Right ventricle myocardium superior (tissue), 1 donor: ENCODE measurements at places on chromosomes 11 and 22. TPM values are rescaled to one million over a fixed set of nuclear protein-coding genes. Genes with fewer than 3 reads are reported as not detected.

GRCh38 chr11:56886455-56886854, 102.3 kb upstream of the OR5AK2 start:
- no peak for DNase-seq

Gene CCDC88B
- total RNA-seq, result 7.7 TPM

Gene MISFA
- total RNA-seq, result 13.3 TPM

Gene ARHGAP1
- total RNA-seq, result 60.9 TPM

DNA sequence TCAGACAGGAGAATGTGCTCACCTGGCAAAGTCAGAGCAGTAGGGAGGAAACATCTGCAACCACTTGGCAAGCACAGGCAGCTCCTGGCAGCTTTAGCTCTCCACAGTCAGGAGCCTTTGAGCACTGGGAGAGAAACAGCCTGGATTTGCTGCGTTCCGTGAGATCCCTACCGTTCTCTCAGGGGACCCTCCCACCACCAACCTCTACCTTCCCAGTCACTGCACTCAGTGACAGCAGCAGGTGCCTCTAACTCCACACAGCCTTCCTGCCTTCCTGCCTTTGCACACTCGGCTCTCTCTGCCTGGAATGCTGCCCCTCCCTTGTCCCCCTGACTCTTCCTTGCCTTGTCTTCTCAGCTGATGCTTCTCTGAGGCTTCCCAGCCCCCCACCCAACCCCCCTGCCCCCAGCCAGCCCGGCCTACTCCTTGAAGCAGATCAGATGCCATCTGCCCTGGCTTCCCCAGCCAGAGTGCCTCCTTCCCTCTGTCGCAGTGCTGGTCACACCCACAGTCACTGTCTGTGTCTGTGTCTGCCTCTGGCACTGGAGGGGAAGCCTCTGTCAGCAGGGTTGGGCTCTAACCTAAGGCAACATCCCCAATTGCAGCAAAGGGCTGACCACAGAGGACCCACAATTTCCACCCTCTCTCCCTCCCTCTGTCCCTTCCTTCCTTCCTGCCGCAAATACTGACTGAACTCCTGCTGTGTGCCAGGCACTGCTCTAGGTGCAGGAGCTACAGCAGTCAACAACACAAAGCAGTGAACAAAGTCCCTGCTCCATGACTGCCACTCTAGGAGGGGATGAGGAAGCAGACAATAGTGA, 14.9 kb upstream of the TSKU start:
- DNase-seq, result peak; percentile 79

- no peak for DNase-seq
Measured at GRCh38 chr22:40919446-40919845, 31.7 kb upstream of the RBX1 start.

Gene RBM7
- total RNA-seq, result 20.5 TPM

Gene SYT7
- total RNA-seq, result 23.7 TPM

DNA sequence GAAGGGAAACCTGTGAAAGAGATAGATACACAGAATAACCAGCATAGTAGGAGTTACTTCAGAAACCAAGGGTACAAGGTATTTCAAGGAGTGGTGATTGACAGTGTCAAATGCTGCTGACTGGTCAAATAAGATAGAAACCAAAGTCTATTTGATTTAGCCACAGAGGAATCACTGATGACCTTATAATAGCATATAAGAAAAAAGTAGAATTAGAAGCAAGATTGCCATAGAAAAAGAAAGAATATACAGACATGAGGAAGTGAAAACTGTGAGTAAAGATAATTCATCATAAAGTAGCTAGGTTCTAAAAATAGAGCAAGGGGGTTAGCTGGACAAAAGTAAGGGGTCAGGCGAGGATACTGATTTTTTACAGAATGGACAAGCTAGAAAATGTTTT, 14.2 kb downstream of the ZBTB44 start:
- DNase-seq, result no peak

- DNase-seq, result no peak
Measured at GRCh38 chr11:70433038-70433437, 34.7 kb downstream of the CTTN start.

Gene VPREB3
- total RNA-seq, result 0.51 TPM

Gene SLC43A3
- 20.0 TPM for total RNA-seq

DNA sequence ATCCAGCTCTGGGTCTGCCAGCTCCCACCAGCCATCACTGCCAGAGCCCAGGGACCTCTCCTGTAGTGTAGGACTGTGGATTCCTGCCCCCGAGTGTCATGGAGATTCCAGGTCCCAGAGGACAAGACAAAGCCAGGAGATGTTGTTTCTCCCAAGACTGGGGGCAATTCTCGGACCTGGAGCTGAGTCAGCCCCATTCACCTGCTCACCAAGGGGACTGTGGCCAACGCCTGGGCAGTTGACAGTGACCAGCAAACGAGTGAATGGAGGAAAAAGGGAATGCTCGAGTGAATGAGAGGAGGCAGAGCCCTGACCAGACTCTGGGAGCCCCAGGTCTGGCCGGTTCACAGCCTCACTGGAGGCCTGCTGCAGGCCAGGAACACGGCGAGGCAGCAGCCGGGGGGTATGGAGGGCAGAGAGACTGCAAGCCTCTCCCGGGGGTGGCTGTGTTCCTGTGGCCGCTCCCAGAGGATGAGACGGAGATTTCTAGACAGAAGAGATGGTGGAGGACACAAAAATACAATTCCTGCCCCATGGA, 61.3 kb upstream of the PRR5 start:
- no peak for DNase-seq

DNA sequence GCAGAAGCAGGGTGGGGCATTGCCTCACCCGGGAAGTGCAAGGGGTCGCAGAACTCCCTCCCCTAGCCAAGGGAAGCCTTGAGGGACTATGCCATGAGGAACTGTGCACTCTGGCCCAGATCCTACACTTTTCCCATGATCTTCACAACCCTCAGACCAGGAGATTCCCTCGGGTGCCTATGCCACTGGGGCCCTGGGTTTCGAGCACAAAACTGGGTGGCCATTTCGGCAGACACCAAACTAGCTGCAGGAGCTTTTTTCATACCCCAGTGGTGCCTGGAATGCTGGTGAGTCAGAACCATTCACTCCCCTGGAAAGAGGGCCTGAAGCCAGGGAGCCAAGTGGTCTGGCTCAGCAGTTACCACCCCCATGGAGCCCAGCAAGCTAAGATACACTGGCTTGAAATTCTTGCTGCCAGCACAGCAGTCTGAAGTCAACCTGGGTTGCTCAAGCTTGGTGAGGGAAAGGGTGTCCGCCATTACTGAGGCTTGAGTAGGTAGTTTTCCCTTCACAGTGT, 573.7 kb upstream of the ANO3 start:
- no peak for DNase-seq

- DNase-seq, result no peak
Measured at GRCh38 chr11:88183233-88183632, 8.0 kb upstream of the RAB38 start.

GRCh38 chr11:130766650-130767565, 149.4 kb downstream of the SNX19 start:
- no peak for DNase-seq

DNA sequence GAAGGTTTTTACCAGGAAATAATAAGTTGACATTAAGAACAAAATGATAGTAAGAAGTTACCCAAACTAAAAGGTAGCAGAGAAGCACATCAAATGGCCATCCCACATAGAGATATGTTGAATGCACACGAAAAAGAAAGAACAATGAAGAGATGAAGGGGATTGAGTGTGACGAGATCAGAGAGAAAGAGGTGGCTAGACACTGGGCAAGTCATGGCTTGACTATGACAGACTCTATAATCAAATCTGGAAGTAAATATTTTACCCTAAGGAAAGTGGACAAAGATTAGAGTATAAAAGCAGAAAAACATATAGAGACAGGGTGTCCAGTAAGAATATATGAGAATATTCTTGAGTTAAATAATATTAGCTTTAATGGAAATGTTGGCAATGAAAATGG, 31.4 kb downstream of the CASP12 start:
- no peak for DNase-seq

Gene PAFAH1B2
- total RNA-seq, result 42.6 TPM
